ENCODE measurements at places on chromosomes 3 and 15.

GRCh38 chr3:128723477-128723876, 2.5 kb upstream of the RAB7A start:
- no peak for DNase-seq

DNA sequence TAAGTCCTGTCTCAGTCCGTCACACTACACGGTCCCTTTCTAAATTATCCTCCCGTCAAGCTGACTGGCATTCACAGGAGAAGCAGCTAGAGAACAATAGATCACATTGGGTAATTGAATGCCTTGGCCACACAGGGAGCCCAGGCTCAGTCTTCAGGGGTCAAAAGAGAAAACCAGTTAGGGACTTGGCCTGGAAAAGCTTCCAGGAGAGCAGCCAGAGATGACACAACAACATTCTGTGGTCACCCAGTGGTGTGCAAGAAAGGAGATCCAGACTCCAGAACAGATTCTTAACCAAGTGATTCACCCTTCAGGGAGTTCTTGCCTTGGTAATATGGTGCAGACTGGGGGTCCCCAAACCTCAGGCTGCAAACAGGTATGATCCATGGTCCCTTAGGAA, 15.9 kb downstream of the ARHGAP31 start:
- no peak for DNase-seq

- DNase-seq = peak; percentile 77
Observed at GRCh38 chr3:181880331-181880730, 168.6 kb downstream of the SOX2 start.

GRCh38 chr3:154684021-154684420, 254.0 kb upstream of the GPR149 start:
- no peak for DNase-seq

GRCh38 chr3:88991496-88991895, 115.9 kb upstream of the EPHA3 start:
- DNase-seq = no peak

DNA sequence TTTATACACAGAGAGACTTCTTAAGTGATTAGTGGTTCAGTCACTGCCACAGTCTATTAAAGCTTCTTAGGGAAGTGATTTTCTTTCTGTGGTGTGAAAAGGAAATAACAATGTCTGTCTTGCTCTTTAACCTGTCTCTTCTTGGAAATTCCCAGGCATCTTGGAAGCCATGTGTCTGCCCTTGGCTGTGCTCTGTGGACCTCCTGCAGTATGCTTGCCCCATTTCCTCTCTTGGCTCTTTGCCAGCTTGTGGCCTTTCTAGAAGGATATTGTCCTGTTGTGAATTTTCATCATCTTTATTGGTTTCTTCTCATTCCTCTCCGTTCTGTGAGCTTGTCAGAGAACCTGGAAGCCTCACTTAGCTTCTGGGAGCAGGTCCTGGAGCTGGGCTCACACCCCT, 338.4 kb upstream of the C2CD4B start:
- no peak for DNase-seq

GRCh38 chr3:168072323-168072650, 23.4 kb downstream of the GOLIM4 start:
- DNase-seq = no peak

GRCh38 chr3:46024131-46024530, 3.2 kb downstream of the XCR1 start:
- no peak for DNase-seq

DNA sequence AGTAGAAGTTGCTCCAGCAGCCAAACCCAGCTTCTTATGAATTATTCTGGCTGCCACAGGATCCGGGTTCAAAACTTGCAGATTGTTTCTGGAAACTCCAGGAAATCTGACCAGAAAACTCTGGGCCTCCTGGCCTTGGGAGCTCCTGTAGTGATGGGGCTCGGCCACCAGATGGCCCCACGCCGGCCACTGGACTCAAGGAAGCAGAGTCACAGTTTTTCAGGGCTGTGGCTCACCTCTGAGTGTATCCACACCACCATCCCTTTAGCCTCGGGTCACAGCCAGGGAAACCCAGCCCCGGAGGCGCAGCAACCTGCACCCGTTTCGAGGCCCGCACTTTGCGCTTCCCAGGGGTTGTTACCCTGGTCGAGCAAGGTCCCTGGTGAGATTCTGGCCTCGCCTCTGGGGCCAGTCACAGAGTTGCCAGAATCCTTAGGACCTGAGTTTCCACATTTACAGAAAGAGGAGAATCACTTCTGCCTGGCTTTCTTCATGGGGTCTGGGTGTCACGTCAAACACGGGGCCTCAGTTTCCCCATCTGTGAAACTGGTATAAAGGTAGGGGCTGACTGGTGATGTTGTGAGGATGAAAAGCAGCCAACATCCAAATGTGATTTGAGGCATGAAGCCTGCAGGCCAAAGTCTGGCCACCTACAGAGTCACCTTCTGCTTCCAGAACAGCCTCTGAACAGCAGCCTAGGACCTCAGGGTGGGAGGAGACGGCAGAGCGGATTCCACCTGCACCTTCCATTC, 53.5 kb upstream of the LCTL start:
- DNase-seq = no peak

DNA sequence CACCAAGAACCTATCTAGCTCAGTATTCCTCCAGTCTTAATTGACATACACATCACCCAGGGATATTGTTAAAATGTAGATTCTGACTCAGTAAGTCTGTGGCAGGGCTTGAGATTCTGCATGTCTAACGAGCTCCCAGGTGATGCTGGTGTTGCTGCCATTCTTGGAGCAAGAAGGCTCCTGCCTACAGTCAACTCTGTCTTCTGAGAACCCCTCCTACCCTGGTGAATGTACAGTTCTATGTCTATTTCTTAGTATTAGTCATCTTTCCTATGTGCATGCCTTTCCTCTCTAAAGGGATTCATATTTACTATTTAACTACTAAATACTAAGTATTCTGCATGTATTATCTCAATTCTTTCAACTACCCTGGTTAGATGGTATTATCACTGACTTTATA, 268.7 kb downstream of the EDEM1 start:
- no peak for DNase-seq

- no peak for DNase-seq
Observed at GRCh38 chr3:168248383-168249204, 152.9 kb upstream of the GOLIM4 start.

DNA sequence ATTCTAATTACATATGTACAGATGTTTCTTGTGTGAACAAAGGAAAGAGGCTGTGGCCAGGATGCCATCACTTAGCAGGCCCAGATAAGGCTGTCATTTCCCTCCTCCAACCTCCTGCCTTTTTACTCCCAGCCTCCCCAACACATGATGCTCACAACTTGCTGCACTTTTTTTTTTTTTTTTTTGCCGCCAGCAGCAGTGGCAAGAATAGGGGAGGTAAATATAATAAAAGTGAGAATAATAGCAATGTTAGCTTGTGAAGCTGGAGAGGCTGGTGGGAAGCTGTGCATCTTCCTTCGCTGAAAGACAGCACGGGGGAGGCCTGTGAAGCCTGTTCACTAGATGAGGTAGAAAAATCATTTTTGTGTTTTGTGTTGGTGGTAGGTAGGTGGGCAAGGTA, 42.5 kb upstream of the MYO5C start:
- no peak for DNase-seq

DNA sequence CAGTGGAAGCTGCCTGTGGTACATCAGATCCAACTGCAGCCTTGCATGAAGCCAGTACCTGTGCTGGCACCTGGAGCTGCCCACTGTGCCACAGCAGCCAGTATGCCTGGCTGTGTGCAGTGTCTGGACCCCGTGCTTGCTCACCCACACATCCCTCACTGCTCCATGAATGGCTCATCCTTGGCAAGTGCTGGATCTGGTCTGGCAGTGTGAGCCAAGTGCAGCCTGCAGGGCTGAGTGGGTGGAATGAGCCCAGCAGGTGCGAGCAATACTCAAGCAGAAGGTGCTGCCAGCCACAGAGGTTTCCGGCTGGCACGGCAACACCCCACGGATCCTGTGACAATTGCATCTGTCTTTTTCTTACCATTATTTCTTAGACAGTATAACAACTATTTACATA, 488.2 kb upstream of the ROBO2 start:
- no peak for DNase-seq

- no peak for DNase-seq
Observed at GRCh38 chr15:100889385-100890050, 9.9 kb downstream of the ALDH1A3 start.

DNA sequence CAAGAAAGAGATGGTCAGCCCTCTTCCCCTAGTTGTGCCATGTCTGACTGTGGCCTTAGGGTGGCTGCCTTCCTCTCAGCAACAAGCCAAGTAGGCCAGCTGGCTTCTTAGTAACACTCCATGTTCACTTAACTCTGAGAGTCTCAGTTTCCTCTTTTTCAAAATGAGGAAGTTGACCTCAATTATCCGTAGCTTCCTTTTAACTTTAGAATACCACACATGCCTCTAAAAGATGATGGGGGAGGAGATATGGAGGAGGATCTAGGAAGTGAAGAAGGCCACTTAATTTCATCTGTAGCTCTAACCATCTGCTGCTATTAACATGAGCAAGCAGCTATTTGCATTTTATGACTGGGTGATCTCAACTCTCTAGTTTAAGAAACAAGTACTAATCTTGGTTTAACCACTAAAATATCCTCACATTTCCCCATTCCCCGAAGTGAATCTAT, 32.9 kb downstream of the CD200R1L start:
- DNase-seq = no peak

DNA sequence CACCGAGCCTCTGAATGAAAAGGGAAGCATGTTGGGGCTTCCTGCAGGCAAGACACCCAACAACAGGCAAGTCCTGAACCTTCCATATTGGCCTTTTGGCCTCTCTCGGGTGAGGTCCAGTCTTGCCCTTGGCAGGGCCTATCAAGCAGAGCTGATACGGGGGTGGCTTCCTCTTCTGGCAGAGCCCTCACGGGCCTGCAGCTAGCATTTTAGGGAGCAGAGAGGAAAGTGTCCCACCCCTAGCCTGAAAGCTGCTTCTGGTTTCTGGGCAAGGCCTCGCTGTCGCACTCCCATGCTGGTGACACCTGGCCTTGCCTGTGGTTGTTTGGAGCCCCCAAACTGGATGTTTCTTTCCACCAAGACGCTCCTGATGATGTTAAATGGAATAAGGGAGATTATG, 31.8 kb upstream of the CTSH start:
- no peak for DNase-seq

DNA sequence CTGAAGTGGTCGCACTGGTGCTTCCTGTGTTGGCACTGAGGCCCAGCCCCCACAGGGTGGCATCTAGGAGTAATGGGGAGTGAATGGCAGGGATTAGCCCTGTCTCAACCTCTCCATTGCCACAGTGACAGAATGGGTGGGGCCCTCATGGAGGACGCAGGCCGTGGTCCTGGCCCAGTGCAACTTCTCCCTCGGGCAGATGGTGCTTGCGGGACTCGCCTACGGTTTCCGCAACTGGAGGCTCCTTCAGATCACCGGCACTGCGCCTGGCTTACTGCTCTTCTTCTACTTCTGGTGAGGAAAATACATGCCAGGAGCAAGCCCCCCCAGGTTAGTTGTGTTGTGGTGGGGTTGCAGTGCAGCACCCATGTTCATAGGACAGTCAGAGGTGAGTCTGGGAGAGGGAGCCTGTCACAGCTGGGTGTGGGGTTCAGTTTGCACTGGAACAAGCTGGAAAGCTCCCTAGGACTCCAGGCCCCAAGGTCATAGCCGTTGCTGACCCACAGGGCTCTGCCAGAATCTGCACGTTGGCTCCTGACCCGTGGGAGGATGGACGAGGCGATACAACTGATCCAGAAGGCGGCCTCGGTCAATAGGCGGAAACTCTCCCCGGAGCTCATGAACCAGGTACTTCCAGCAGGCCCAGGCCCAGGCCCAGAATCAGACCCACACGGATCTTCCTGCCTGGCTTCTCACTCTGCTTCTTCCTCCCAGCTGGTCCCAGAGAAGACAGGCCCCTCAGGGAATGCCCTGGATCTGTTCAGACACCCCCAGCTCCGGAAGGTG, 7.0 kb upstream of the SLC22A14 start:
- DNase-seq = no peak

DNA sequence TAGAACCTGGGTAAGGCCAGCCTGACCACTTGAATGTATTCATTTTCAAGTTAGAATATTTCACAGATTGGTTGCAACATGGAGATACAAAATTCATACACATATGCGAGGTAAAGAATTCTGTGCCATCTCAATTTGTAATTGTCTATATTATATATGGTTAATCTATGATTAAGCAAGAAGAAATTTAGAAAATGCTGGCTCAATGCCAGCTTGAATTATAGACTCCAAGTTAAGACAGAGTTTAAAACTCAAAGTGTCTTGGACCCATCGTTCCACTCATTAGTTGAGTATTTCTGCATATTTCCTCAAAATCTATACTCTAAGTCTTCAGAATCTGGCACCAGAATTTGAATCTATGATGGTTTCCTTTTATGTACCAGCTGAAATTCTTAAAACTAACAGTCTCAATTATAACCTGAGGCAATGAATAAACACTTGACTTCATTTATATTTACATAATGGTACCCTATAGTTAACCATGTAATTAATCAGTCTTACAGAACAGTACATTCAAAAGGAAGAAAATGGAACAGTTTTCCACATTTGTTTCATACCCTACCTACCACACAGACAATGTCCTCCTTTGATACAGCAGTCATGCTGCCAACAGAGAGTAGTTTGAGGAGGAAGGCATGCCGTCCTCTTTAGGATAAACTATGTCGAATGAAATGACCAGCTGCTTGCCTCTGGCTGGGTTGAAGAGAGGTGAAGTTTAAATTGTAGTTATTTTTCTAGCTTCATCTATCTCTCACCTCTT, 95.7 kb downstream of the CD47 start:
- DNase-seq = no peak

DNA sequence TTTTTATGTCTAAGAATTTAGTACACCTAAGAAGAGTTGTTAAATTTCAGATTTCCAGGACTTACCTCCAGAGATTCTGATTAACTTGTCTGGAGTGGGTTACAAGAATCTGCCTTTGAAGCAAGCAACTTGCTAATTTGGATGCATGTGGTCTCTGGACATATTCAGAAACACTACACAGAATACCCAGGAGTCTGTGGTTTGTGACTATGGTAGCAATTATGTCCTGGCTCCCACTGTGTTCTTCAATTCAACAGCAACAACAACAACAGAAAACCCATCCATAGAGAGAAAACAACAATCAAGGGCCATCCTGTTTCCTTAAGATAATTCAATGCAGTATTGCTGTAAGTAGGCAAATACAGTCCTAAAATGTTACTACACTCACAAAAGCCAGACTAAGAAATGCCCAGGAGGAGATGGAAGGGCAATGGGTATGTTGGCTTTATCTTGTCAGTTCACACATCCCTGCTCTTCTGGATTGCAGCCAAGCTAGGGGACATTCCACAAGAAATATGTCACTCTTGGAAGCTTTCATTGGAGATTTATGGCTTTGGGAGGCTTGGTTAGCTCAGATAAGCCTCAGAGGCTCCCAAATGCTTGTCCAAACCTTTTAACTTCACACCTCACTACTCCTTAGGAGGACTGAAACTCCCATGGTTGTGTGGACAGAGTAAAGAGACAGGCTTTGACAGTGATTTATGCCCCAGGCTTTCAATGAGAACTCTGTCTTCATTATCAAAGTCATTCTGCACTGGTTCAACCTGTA, 99.4 kb upstream of the MRPL3 start:
- no peak for DNase-seq
